Stimulated activated CD8-positive, alpha-beta memory T cell treated with anti-CD3 and anti-CD28 coated beads, Interleukin-7, amount 100 ng/mL, for 48 hours (primary cell): ENCODE measurements at places on chromosomes 11 and 22.

DNA sequence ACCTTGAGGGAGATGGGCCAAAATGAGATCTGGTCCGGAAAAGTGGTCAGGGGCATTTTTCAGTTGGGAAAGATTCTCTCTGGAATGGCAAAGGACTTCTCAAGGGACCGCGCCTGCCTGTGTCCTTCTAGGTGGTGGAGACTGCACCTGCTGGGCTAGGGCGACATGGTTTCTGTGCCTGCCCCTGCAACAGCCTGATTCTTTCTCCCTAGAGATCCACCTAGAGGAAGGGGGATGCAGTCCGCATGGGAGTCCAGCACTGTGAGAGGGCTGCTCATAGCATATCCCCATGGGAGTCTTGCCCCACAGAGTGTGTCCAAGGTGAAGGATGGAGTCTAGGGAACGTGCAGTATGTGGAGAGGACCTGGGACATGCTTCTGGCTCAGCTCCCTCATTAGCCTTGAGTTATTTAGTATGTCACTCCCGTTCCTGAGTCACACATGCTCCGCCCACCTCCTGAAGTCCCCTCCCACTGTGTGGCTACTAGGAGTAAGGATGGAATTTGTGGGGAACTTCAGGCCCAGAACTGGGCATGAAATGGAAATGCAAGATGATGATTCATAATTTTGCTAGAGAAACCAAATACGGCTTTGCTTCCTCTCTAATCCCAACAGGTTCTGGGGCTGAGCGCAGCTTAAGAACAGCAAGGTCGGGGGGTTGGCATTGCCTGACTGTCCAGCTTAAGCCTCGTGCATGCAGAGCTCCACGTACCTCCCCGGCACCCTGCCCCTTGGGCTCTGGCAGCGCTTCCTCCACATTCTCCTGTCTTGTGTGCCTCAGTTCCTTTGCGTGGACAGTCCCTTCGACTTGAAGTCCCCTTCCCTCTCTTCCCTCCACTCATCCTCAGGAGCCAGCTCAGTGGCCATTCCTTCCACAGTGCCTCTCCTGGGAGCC, 35.0 kb downstream of the GRIK4 start:
- DNase-seq: no peak

- DNase-seq: no peak
Observed at GRCh38 chr11:13126430-13126829, 117.3 kb downstream of the RASSF10 start.

DNA sequence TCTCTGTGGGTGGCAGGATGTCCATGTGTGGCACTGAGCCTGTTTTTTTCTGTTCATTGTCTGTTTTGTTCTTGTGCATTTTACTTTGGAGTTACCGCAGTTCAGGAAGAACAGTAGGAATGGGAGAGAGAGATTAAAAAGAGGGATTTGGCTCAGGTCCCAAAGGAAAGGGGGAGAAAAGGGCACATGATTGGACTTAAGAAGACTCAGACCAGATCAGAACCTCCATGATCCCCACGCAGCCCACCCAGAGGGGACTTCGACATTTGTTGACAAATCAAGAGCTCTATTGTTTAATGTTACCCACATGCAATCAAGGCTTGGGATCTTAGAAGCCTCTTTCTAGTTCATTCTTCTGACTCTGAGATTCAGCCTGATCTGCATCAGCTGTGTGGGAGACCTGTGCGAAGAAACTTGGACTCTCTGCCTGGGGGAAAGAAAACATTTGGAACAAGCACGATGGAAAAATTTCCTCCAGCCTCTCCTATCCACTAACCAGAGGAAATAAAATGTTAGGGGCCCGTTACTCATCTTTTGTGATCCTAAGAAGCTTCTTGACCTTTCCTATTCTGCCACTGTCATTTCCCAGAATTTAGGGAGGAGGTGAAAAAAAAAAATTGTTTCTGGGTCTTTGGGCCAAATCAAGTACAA, 119.2 kb downstream of the SPON1 start:
- no peak for DNase-seq

- no peak for DNase-seq
Observed at GRCh38 chr22:20221421-20222340, 46.4 kb downstream of the RTN4R start.

DNA sequence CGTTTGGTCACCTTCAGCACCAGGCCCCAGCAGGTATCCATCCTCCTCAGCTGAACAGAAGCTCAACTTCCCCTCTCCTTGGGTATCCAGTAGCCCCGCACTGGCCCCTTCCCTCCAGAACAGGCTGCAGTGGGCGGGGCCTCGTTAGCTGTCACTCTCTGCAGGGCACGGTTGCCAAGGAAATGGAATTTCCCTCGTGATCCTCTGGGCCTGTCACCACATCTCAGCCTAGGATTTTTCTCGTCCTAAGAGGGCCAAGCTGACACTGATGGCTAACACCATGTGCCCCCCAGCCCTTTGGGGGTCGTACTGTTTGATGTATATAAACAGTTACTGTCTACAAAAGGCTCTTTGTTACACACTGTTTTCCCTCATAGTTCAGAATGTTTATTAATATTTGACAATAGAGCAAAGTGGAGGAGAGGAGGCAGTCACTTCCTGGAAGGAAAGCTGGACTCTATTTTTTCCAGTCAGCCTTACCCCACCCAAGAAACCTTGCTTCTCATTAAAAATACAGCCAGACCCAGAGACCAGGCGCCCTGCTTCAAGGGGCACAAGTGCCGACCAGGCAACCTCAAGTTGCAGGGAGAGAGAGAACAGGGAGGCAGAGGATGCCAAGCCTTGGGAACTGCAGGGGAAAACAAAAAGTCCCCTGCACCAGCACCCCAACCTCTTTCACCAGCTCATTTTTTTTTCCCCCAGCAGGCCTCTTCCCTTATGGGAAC, 44.5 kb downstream of the FEZ1 start:
- DNase-seq: no peak

DNA sequence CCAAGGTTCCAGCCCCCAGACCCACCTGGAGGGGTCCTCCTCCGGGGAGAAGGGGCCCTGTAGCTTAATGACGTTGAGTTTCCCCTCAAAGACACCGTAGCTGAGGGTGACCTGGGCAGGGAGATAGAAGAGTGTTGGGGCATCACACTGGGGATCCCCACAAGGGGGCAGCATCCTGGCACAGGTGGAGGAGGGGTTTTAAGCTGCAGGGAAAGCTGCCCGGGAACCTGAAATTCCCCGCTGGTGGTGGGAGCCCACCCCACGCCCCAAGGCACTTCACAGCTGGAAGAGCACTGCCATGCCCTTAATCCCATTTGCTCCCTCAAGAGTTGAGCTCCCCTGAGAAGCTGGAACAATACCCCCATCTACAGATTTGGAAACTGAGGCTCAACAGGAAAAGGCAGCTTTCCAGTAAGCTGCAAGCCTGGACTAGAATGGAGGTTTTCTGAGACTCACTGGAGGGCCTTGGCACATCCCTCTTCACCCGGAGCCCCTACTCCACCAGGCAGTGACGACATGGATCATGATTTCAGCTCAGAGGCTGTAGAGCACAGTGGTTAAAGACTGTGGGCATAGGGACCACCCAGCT, 13.7 kb downstream of the MFNG start:
- DNase-seq: no peak

DNA sequence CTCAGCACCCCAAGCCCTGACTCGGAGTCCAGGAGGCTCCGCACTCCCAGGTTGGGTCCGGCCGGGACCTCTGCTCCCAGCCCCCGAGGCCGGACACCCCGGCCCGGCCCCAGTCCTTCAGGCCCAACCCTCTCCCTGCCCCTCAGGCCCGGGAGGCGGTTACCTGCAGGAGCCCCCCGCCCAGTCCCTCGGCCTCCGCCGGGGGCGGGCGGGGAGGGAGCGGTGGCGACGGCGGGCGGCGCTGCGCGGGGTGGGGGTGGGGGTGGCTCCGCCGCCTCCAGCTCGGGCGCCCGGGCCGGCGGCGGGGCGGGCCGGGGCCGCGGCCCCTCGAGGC, 310 bp downstream of the TCF20 start:
- no peak for DNase-seq

DNA sequence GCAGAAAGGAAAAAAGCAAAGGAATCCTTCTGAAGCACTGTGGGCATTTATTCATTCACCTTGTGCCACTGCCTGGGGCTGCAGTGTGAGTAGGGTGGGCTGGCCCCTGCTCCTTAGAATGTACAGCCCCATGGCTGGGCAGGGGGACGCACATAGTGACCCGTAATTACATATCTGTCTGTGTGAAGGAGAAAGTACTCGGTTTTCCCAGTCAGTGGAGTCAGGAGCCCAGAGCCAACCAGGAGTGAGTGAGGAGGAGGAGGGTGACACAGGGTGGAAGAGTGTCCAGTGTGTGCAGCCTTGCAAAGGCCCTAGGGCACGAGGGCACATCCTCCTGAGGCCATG, 91.9 kb downstream of the CDKN1C start:
- no peak for DNase-seq

- DNase-seq: no peak
Observed at GRCh38 chr11:8327761-8328192, 64.1 kb upstream of the LMO1 start.

- no peak for DNase-seq
Observed at GRCh38 chr11:131441051-131441810, 70.8 kb downstream of the NTM start.
